ENCODE measurements at places on chromosomes 4 and X.
A peak's percentile ranks its signal among the peaks of the same experiment; 100 is the strongest.

DNA sequence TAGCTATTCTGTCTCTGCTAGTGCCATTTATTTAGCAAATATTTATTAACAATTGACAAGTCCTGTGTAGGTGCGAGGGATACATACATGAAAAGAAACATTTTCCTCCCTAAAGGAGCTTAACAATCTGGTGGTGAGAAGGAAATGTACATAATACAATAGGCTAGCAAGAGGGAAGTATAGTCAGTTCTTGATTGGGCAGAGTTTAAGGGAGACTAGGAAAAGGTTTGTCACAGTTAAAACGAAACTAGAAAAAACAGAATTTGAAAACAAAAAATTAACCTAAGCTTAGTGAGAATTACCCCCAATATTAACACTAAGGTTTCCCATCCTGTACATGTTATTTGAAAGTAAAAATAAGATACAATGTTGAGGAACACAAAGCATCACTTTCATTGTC, 8.6 kb upstream of the MAML3 start:
- DNase-seq = no peak

GRCh38 chr4:167943872-167944505, 148.3 kb upstream of the ANXA10 start:
- DNase-seq = no peak

DNA sequence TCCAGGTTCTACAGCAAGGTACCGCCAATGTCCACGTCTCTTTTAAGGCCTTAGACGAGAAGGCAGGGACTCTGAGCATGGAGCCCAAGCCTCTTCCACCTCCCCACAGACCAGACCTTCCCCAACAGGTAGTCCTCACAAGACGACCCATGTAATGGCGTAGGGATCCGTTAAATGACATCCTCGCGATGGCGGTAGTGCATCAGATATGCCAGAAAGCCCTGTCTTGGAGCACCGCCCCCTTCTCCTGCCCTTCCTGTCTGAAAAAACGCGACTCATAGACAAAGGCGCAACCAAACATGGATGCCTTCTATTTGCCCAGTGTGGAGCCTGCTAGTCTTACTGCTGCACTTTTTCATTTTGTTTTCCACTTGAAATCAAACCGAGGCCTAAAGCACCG, 185.4 kb downstream of the OR13H1 start:
- DNase-seq = peak; percentile 66

GRCh38 chrX:152528193-152528592, 77.1 kb upstream of the GABRA3 start:
- DNase-seq = no peak

DNA sequence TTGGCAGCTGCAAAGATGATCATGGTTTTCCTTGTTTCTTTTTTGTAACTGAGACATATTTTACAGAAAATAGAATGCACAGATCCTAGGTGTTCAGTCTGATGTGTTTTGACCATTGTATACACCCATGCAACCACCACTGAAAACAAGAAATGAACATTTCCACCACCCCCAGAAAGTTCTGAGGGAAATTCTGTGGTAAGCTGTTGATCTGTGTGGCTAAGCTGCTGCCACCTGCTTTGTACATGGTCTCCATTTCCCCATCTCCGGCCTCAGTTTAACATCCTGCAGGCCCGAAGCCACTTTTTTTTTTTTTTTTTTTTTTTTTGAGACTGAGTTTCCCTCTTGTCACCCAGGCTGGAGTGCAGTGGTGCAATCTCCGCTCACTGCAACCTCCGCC, 65.3 kb downstream of the NYX start:
- no peak for DNase-seq

GRCh38 chr4:169143335-169143734, 127.4 kb downstream of the SH3RF1 start:
- DNase-seq = no peak

- DNase-seq = no peak
Measured at GRCh38 chr4:172978848-172979247, 189.8 kb upstream of the GALNT7 start.

- DNase-seq = no peak
Measured at GRCh38 chr4:109701566-109702410, 1.5 kb downstream of the CASP6 start.

DNA sequence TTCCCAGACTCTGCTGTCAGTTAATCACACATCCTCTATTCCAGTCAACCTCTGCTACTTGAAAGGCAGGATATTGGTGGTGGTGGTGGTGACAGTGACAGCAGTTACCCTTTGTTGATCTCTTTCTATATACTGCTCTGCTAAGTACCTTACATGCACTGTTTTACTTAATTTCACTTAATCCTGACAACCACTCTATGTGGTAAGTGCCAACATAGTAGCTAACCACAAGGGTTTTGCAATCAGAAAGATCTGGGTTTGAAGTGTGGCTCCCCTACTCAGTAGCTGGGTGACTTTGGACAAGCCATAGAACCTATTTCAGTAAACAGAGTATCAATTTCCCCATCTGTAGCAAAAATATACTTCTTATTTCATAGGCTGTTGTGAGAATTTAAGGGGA, 24.2 kb upstream of the F9 start:
- no peak for DNase-seq

GRCh38 chr4:110049951-110050925, 137.6 kb downstream of the EGF start:
- peak; percentile 6 for DNase-seq

GRCh38 chrX:18537068-18537467, 111.7 kb downstream of the CDKL5 start:
- DNase-seq = no peak

DNA sequence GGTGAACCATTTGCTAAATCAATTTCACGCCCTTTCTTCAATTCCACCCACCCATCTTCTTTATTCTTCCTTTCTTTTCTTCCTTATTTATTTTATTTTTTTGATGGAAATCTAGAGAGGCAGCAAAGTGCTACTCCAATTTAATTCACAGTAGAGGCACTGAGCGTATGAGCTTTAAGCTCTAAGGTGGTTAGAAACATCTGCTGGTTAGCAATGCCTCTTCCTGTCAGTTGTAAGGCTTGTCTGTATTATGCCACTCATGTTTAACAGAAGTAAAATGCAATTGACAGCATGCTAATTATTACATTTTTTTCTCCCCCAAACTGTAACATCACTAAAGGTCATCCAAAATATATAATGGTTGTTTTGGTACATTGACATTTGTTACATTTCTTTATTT, 103.8 kb downstream of the EPHA5 start:
- no peak for DNase-seq

GRCh38 chr4:107616838-107617389, 103.1 kb downstream of the PAPSS1 start:
- no peak for DNase-seq

GRCh38 chrX:154443992-154444754, at the start of gene FAM50A:
Gene FAM50A (plus strand): TSS chrX:154444141. CDS start chrX:154444236, 95 bp downstream.
- DNase-seq = peak; percentile 68

- DNase-seq = no peak
Measured at GRCh38 chr4:155173371-155173770, 35.1 kb upstream of the NPY2R start.

- no peak for DNase-seq
Measured at GRCh38 chr4:57639561-57640382, 529.6 kb upstream of the IGFBP7 start.

DNA sequence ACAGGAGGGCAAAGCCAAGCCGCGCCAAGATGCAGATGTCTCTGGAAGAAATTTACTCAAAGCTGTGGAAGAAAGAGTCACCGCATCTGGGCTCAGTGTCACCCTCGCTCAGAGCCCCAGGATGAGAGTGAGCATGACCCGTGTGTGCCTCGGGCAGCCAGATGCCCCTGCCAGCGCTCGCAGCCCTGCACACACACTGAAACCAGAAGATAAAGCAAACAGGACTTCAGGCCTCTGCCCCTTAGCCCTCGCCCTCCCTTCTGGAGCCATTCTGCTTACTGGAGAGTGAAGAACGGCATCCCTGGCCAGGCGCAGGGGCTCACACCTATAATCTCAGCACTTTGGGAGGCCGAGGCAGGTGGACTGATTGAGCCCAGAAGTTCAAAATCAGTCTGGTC, 103.0 kb downstream of the IRF2 start:
- DNase-seq = no peak

DNA sequence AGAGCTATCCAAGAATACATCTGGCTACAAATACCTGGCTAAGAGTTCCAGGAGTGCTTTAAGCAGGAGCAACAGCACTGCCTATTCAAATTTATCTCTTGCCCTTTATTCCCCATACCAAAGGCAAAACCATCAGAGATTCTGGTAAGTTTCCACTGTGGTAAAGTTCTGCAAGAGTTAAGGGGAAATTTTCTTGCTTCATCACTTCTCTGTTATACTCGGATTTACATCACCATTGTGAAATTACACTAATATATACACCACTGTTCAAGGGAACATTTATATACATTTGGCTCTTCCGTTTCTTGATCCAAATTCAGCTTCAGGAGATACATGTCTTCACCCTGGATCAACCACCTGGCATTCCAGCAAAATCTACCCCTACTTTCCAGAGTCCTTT, 70.8 kb upstream of the PTPN13 start:
- DNase-seq = no peak

DNA sequence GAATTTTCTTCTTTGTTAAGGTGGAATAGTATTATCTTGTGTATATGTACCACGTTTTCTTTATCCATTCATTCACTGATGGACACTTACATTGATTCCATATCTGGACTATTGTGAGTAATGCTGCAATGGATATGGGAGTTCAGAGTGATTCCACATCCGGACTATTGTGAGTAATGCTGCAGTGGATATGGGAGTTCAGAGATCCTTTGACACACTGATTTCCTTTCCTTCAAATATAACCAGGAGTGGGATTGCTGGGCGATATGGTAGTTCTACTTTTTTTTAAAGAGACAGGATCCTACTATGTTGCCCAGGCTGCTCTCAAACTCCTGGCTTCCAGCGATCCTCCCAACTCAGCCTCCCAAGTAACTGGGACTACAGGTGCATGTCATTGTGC, 12.1 kb downstream of the TMEM156 start:
- no peak for DNase-seq

GRCh38 chrX:130196466-130196865, 24.7 kb downstream of the RAB33A start:
- no peak for DNase-seq

DNA sequence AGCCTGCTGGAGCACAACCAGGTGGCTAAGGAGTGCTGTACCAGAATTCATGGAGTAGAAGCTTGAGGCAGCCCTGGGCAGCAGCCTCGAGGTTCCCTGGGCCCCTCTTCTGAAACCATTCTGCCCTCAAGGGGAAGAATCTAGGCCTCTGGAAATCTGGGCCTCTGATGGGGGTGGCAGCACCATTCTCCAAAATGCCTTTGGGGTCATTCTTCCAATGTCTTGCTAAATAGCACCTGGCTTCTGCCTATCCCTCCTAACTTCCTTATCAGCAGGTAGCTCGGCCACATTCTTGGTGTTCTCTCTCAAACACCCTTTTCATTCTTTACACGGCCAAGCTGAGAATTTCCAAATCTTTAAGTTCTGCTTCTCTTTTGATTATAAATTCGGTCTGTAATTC, 473.6 kb downstream of the BCOR start:
- no peak for DNase-seq

GRCh38 chr4:93759506-93759905, 69.0 kb upstream of the ATOH1 start:
- DNase-seq = no peak

- no peak for DNase-seq
Measured at GRCh38 chr4:56310401-56311125, 76.7 kb downstream of the AASDH start.

- DNase-seq = no peak
Measured at GRCh38 chr4:122224348-122224747, 72.2 kb downstream of the BLTP1 start.

DNA sequence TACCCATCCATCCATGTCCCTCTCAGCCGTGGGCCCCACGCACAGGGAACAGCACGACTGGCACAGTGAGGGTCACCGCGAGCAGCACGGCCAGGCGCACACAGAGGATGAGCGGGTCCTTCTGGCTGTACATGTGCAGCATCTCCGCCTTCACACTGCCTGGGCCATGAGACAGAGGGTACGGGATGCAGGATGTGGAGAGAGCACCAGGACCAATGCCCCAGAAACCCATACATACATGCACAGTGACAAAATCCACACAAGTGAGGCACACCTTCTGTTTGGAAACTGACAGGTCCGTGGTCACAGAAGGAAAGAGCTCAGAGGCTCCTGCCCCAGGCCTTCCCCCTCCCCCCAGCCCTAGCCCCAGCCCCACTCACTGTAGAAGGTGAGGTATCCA, 9.5 kb downstream of the SLC38A5 start:
- no peak for DNase-seq

DNA sequence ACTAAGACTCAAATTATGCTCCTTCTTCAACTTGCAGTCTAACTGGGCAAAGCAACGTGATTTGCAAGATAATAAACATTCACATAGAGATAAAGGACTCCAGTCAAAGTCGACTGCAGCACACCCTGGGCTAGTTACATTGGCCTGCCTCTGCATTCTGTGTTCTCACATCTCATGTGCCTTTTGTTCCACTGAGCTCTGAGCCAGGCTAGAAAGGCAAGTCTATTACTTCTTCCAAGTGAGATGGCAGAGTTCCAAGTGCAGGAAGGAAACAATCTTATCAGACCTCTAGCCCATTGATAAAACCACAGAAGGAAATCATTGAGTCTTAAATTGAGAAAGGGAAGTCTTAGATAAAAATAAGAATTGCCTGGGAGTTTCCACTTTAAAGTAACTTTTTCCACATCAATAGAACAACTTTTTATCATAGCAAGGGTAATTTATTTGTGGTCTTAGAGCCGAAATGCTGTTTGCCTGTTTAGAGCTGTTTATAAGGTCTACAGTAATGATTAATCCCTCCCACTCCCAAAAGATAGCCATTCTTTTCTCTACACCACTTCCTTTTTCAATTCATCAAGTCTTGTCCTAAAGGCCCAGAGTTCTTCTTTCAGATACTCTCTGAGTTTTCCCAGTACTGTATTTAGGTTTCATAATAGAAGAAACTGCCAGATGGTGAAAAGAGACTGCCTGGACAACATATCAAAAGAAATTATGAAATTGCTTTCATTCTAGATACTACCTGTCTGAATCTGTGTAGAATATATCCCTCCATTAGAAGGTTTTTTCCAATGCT, 200.2 kb downstream of the GUCY2F start:
- DNase-seq = no peak

- DNase-seq = no peak
Measured at GRCh38 chr4:28354880-28355656, 1494.4 kb downstream of the STIM2 start.

DNA sequence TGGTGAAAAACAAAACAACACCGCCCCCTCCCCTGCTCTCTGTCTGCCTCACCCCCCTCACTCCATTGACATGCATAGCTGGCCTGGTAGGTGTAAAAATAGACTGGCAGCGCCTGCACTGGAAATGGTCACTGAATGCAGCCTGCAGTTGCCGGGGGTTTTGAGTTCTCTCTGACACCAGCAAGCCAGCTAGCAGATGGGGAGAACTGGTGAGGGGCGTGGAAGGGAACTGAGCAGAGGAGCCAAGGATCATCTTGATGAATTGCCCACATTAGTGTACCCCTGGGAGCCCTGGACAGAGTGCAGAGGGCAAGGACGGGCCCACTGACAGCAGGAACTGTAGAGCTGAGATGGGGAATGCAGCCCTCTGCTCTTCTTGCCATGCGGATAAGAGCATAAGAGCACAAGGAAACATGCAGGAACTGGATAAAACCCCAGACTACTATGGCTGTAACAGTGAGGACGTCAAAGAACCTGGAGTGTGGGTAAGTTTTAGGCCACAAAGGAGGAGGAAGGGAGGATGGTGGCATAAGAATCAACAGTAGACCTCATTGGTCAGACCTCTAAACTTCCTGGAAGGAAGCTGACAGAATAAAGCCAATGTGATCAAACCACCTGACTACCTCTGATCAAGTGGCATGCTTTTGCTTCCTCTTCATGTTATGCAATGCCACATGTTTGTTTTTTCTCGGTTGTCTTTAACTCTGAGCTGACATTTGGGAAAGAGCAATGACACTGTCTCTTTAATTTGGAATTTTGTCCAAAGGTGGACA, 96.3 kb downstream of the ANK2 start:
- DNase-seq = no peak
